NT2/D1 (cell line): ENCODE measurements at places on chromosomes 5 and 9.
A peak's percentile ranks its signal among the peaks of the same experiment; 100 is the strongest.

GRCh38 chr5:95916687-95917085 lies 45.0 kb downstream of the ELL2 start:
- no peak for DNase-seq

- peak; percentile 39 for DNase-seq
Measured at GRCh38 chr9:88990729-88991065, 571 bp upstream of the S1PR3 start.

GRCh38 chr5:131814990-131815389 lies 18.2 kb upstream of the FNIP1 start:
- DNase-seq, result peak; percentile 39

- no peak for DNase-seq
Measured at GRCh38 chr5:154311362-154311761, 120.8 kb downstream of the GALNT10 start.

GRCh38 chr9:132354637-132355355 lies at the start of gene SETX:
SETX (minus strand) TSS chr9:132354986; CDS start chr9:132349428, 5,558 bp downstream.
- peak; percentile 94 for DNase-seq

DNA sequence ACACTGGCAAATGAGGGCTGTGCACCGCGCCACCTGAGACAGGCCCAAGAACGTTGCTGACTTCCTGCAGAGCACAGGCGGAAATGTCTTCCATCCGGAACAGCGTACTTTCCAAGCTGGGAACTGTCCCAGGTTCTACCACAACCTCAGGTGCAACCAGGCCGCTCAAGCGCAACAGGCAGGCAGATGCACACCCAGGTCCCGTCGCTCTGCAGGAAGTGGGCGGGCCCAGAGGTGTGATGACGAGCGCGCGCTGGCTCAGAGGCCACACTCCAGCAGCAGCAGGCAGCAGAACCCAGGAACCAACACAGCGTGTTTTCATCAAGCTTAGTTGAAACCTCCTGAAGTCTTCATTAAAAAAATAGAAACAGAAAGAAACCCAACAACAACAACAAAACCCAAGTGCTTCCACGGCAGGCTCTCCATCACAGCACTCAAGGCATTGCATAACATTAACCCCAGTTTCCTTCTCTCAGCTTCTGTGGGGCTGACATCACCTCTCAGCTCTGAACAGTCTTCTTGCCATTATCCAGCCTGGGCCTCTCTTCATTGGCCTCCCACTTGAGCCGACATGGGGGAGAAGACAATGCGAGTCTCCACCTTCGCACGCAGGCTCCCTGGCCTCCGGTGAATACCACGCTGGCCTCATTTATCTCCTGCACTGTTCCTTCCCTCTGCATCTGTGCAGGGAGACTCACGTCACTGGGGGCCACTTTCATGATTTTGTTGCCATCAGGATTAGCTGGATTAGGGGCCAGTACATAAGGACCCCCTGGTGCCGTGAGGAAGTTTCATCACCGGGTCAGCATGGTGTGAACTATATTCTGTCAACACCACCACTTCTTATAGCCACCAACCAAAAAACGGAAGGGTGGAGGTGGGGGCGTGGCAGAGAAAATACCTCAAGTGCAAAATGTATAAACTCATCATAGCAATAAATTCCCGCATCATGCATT lies 22.1 kb downstream of the PTCH1 start:
- no peak for DNase-seq

DNA sequence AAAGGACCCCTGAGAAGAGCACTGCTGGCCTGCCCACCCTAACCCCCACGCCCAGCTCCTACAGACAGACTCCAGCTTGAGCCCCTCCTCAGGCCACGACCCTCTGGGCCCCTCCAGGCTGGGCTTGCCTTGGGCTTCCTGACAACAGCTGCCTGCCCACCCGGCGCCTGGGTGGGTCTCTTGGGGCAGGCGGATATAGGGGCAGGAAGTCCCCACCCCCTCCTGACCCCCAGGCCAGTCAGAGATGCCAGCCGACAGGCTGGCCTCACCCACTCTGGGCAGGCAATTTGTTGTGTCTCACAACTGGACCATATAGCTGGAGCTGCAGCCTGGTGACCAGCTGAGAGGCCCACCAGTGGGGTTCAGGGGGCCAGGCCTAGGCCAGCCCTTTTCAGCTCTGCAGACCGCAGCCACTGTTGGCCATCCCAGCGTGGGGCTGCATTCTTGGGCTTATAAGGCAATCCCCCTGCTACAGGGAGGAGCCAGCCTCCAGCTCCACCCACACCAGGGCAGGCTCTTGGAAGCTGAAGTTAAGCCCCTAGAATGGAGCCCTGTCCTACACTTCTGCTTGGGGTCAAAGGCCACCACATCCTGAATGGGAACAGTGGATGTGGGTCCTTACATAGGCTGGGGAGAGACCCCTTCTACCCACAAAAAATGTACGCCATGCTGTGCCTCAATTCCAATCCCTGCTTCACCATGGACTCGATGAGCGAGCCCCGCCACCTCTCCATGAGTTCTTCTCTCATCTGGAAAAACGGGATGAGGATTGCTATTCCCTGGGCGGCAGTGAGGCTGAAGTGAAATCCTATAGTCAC lies 2.0 kb downstream of the PDLIM7 start:
- DNase-seq, result peak; percentile 90
